ENCODE measurements at places on chromosomes 13 and 19.
A peak's percentile ranks its signal among the peaks of the same experiment; 100 is the strongest.

GRCh38 chr13:95656386-95657015 lies 12.0 kb upstream of the DZIP1 start:
- DNase-seq = no peak

DNA sequence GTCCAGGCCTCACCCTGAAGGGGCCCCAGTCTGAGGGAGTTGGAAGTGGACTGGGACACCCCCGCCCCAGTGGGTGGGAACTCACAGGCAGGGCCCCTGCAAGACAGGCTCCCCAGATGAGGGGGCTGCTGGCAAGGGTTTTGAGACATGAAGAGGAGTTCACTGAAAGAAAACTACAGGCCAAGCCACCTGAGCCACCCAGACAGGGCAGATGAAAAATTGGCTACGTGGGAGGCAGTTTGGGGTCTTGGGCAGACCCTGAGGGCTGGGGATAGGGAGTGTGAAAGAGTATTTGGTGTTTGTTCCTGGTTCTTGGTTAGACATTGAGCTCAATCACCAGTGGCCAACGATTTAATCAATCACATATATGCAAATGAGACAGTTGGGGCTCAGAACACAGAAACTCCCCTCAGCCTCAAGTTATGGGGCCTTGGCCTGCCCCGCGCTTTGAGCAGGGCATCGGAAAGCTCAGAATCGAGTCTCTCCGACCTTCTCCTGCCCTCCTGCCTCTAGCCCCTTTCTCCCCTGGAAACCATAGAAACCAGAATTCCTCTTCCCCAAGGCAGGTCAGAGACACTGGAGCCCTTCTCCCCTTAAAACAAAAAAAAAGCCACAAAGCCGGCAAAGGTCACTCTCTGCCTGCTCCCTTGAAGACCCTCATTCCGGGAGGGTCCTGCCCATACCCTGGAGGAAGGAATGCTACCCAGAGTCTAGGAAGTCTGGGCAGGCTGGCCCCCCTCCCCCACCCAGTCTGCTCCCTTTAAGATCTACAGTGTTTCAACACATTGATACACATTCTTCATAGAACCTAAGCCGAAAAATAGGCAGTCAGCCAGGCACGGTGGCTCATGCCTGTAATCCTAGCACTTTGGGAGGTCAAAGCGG lies 1.3 kb upstream of the ISYNA1 start:
- no peak for DNase-seq

GRCh38 chr19:38009650-38010242 lies 102.7 kb downstream of the SIPA1L3 start:
- DNase-seq = no peak

DNA sequence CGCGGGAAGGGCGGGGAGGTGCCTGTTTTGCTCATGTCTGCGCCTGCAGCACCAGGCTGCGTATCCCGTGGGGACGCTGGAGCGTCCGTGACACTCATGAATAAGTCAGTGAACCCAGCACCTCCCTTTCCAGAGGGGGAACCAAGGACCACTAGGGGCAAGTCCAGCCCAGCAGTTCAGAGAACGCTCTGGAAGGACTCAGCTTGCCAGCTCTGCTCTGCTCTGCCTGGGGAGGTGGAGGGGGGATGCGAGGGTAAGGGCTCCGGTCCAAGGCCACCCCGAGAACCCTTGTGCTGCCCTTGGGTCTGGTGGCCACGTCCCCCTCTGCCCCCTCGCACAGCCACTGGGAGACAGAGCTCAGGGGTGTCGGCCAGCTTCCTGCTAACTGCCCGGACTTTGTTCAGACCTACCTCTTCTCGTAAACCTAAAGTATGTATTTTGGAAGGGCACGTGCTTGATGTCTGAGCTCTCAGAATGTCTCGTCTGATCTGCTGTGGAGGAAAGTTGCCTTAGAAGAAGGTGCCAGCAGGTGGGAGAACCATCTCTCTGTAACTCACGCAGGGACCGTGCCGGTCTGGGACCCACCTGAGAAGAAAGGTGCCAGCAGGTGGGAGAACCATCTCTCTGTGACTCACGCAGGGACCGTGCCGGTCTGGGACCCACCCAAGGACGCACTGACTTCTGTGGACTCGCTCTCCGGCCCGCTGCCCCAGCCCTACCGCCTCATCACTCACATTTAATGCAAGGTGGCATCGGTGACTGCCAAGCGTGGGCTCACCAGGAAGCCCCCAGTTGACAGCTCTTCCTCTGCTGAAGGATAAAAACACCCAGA lies 34.1 kb downstream of the TMEM255B start:
- DNase-seq = no peak

DNA sequence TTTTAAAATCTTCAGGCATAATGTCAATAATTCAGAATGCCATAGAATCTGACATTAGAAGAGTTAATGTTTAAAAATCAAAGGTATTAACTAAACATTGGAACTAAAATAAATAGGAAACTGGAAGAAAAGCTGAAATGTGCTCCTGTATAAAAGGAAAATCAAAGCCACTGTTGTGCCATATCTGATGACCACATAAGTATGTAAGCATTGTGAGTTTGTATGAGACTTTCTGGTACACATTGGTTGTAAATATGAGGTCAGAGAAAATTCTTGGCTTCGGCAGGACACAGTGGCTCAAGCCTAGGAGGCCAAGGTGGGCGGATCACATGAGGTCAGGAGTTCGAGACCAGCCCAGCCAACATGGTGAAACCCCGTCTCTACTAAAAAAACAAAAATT lies 48.3 kb upstream of the INTS6 start:
- no peak for DNase-seq

DNA sequence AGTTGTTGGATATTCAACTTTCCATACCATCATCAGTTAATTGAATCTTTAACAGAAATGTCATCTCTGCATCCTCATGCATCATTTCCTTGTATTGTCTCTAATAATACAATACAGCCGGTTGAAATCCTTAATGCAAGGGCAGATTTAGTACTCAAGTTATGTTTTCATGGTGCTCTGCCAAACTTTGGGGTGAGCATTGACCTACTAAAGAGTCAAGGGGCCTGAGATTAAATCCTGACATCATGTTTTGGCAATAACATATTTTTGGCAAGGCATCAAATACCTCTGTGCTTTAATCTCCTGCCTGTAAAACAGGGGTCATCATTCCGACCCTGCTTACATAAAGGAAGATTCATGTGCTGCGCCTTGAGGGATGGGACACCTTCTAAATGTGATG lies 42.7 kb upstream of the ABCC4 start:
- DNase-seq = no peak

DNA sequence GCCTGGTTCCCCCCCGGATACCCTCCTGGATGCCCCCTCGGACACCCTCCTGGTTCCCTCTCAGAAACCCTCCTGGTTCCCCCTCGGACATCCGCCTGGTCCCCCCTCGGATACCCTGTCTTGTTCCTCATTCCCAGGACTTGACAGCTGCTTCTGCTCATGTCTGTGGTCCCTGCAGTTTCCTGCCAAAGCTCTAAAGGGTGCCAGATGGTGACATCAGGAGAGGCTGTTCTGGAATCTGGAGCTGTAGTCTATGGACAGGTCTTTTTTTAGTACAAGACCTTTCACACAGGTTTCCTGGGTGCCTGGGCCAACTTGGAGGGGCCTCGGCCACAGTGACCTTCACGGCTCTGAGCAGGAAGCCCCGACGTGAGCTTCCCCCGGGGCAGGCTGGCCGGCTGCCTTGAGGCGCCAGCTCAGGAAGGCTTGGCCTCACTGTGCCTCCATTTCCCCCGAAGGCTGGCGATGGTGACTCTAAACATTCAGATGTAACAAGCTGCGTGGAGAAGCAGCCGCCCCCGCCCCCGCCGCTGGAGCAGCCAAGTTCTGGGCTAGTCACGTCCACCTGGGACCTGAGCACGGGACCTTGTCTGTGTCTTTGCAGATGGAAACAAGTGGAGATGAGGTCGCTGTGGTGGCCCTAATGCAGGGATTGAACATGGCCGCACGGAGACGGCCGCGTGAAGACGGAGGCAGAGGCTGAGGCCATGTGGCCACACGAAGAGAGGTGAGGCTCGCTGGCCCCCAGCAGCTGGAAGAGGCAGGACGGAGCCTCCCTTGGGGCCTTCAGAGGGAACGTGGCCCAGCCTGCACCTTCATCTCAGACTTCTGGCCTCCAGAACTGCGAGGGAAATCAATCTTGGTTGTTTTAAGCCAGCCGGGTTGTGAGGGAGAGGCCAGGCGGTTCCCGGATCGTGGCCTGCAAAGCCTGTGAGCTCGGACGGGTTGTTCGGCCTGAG lies 12.7 kb downstream of the SGTA start:
- DNase-seq = no peak

- no peak for DNase-seq
Observed at GRCh38 chr13:88189728-88190127, 518.6 kb downstream of the SLITRK5 start.

DNA sequence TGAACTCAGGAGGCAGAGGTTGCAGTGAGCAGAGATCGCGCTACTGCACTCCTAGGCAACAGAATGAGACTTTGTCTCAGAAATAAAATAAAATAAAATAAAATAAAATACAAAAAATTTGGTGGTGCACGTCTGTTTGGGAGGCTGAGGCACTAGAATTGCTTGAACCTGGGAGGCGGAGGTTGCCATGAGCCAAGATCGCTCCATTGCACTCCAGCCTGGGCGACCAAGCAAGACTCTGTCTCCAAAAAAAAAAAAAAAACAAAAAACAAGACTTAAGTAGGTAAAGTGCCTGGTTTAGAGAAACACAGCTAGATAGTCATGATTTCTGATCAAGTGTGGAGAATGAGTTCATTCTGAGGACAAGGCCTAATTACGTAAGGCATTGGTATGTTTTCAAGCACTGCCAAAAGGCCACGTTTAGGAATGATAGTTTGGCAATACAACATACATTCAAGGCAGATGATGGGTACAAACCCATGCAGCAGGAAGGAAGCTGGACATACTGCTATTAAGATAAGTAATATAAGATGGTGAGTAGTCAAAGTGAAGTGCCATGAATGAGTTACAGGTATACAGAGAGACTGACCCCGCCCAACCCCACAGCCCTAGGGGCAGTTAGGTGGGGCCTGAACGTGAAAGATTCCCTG lies 4.8 kb upstream of the UCHL3 start:
- no peak for DNase-seq

GRCh38 chr13:75049735-75050335 lies 432.1 kb downstream of the TBC1D4 start:
- no peak for DNase-seq

DNA sequence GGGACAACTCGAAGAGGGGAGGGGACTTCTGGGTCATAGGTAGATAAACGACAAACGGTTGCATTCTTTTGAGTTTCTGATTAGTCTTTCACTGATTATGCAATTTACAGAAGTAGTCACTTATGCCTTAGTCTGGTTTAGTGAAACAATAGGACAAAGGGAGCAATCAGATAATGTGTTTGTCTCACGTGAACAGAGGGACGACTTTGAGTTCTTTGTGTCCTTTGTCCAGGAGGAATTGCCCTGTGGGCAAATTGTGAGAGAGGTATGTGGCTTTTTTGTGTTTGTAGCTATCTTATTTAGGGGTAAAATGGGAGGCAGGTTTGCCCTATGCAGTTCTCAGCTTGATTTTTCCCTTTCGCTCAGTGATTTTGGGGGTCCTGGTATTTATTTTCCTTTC lies 362.9 kb upstream of the PCDH20 start:
- DNase-seq = no peak

GRCh38 chr19:3700242-3701032 lies at the start of gene PIP5K1C:
PIP5K1C (minus strand) TSS chr19:3700468; CDS start chr19:3700390, 78 bp downstream.
- peak; percentile 90 for DNase-seq

DNA sequence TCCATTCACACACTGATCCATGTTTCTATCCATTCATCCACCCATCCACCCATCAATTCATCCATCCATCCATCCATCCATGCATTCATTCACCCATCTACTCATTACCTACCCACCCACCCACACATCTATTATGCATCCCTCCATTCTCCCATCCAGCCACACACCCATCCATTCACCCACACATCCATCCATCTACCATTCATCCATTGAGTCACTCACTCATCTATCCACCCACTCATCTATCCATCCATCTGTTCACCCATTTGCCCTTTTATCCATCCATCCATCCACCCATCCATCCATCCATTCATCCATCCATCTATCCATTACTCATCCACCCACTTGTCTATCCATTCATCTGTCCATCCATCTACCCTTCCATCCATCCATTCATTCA lies 30.1 kb downstream of the CELF5 start:
- DNase-seq = no peak

- no peak for DNase-seq
Observed at GRCh38 chr13:108827646-108828045, 198.2 kb downstream of the MYO16 start.

- no peak for DNase-seq
Observed at GRCh38 chr13:20407759-20408158, 117.9 kb downstream of the CRYL1 start.

DNA sequence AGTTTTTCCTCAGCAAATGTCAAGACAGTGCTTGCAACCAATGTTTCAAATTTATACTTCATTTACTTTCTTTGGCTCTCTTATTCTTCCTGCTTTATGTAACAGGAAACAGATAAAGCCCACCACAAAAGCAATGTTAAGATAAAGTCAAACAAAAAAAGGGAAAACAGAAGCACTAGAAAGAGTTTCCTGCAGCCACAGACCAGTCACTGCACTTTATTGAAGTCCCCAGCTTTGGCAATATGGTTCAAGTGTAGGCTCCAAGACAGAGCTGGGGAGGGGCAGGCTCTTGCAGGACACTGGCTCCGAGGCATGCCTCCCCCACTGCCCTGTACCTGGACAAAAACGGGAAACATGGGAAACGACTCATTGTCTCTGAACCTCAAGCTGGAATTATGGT lies 15.3 kb upstream of the CDC16 start:
- DNase-seq = no peak

DNA sequence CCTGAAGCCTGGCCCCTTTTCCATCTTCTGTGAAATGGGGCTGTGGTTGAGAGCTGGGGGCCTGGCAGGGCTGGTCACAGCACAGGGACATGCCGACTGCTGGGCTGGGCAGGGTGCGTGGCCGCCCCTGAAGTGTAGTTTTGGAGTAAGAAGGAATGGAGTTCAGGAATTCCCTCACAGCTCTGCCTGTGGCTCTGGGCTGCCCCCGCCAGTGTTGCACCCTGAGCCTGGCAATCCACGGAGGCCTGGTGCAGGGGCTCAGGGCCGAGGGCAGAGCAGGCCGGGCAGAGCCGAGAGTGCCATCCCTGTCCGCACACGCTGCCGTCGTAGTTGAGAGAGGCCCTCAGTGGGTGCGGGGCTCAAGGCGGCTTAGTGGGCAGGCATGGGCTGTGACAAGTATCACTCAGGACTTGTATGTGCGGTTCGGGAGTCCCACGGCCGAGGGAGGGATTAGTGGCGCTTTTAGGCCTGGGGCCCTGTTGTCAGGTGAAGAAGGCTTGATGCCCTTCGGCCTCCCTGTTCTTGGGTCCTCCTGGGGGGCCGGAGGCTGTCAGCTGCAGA lies 9.7 kb downstream of the SPPL2B start:
- DNase-seq = no peak

- no peak for DNase-seq
Observed at GRCh38 chr13:76820759-76821158, 65.4 kb downstream of the KCTD12 start.

- DNase-seq = no peak
Observed at GRCh38 chr13:51331354-51331861, 8.1 kb upstream of the SERPINE3 start.

- no peak for DNase-seq
Observed at GRCh38 chr13:35765366-35765765, 288.9 kb upstream of the MAB21L1 start.

DNA sequence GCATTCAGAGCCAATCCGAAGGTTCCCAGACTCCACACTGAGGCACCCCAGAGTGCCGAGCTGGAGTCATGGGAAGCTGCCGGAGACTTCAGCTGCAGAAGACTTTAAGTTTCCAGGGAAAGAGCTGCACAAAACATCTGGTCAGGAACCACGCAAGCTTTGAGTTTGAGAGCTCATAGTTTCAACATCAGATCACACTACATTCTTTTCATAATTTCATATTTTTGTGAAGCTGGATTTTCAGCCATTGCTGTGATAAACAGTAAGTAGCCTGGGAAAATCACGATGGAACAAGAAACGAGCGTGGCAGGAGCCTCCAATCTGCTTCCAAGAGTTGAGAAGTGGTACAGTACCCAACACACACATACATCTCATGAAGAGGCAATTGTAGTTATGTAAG lies 25.5 kb upstream of the ATP12A start:
- DNase-seq = no peak
